Activated CD8-positive, alpha-beta memory T cell treated with anti-CD3 and anti-CD28 coated beads, Interleukin-2, amount 10 ng/mL, durations not matched to agents 7 days and 5 days (primary cell): ENCODE measurements at places on chromosomes 11 and 22. TPM values are rescaled to one million over a fixed set of nuclear protein-coding genes. Genes with fewer than 3 reads are reported as not detected.
A peak's percentile ranks its signal among the peaks of the same experiment; 100 is the strongest.

The CALCB gene
- 0.91 TPM for total RNA-seq

The GAB4 gene
- total RNA-seq, result not detected

The TPCN2 gene
- 20.6 TPM for total RNA-seq

The OR52I2 gene
- total RNA-seq, result not detected

- no peaks in the 10 kb centered on the region for H3K36me3 ChIP-seq
- H3K27me3 ChIP-seq, result no peaks in the 10 kb centered on the region
- no peak for DNase-seq
- H3K4me3 ChIP-seq, result no peak overlapping the region
- no peak overlapping the region for H3K27ac ChIP-seq
- H3K4me1 ChIP-seq, result peaks cover 52% of the 10 kb centered on the region
Measured at GRCh38 chr22:23215294-23216241, 35.3 kb downstream of the BCR start.

The TEAD1 gene
- 0.26 TPM for total RNA-seq

The NLRP6 gene
- 6.9 TPM for total RNA-seq

The KRTAP5-1 gene
- total RNA-seq, result not detected

The GUCY1A2 gene
- not detected for total RNA-seq

GRCh38 chr22:17638182-17638431, 450 bp upstream of the BCL2L13 start:
- peaks cover 11% of the 10 kb centered on the region for H3K36me3 ChIP-seq
- H3K27me3 ChIP-seq, result no peaks in the 10 kb centered on the region
- peak overlapping the region; percentile 91 for H3K4me3 ChIP-seq
- H3K4me1 ChIP-seq, result peaks cover 27% of the 10 kb centered on the region
- DNase-seq, result no peak

- no peak overlapping the region for H3K27ac ChIP-seq
- DNase-seq, result no peak
- no peaks in the 10 kb centered on the region for H3K4me1 ChIP-seq
- no peaks in the 10 kb centered on the region for H3K36me3 ChIP-seq
Measured at GRCh38 chr11:12914400-12914912, 94.7 kb upstream of the RASSF10 start.

GRCh38 chr11:62394825-62395538, 23.9 kb upstream of the SCGB1A1 start:
- peak; percentile 71 for DNase-seq
- no peaks in the 10 kb centered on the region for H3K36me3 ChIP-seq
- H3K4me3 ChIP-seq, result no peak overlapping the region
- H3K27ac ChIP-seq, result no peak overlapping the region
- H3K27me3 ChIP-seq, result peaks cover 13% of the 10 kb centered on the region
- H3K4me1 ChIP-seq, result peaks cover 6% of the 10 kb centered on the region

DNA sequence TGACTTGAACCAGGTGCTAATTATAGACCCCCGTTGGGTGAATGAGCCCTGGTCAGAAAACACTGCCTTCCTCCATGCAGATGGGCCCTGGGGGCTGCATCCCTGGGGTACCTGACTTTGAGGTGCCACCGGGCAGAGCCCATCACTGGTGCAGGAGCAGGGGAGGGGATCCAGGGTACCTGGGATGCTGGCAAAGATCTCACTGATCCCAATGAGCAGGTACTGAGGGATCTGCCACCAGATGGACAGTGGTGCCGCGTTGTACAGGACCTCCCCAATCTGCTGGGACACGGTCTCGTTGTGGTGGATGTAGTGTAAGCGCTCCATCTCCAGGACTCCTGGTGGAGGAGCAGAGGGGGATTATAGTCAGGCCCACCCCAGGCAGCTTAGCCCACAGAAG, 12.7 kb downstream of the SLC15A3 start:
- no peak for DNase-seq
- H3K27me3 ChIP-seq, result peaks cover 2% of the 10 kb centered on the region
- H3K4me1 ChIP-seq, result peaks cover 2% of the 10 kb centered on the region
- H3K4me3 ChIP-seq, result no peak overlapping the region
- no peak overlapping the region for H3K27ac ChIP-seq
- H3K36me3 ChIP-seq, result no peaks in the 10 kb centered on the region

GRCh38 chr11:10770626-10771254, 19.7 kb downstream of the CTR9 start:
- H3K4me1 ChIP-seq, result peaks cover 2% of the 10 kb centered on the region
- H3K4me3 ChIP-seq, result no peak overlapping the region
- no peaks in the 10 kb centered on the region for H3K27me3 ChIP-seq
- no peak overlapping the region for H3K27ac ChIP-seq

DNA sequence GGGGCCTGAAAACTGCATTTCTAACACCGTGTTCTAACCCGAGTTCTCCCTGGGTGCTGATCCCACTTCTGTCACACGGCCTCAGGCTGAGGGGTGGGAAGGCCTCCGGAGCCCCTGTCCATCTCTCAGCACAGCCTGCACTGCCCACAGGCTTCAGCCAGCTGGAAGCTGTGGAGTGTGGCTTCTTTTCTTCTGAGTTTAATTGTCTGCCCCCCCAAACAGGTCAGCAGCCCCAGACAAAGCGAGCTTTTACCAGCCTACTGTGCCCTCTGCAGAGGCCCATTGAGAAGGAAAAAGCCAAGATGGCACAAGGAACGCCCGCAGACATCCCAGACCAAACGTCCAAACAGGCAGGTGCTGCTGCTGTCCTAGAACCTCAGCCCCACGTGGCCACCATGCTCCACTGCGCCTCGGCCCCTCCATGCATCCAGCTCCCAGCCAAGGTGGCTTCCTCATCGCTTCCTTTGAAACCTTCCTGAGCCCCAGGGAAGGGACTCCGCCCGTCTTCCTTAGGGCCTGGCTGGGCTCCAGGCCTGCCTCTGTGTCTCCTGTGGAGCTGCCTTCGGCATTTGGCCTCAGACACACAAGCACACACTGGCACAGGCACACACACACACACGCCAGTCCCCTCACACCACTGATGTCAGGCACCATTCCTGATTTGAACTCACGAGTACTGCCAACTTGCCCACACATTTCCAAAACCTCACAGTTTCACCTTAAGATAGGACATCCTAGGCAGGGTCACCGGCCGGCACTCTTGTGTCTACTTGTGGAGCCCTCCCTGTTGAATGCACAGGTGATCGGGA, 1.7 kb downstream of the MOB2 start:
- no peak overlapping the region for H3K4me3 ChIP-seq
- H3K27ac ChIP-seq, result no peak overlapping the region
- H3K4me1 ChIP-seq, result peaks cover 5% of the 10 kb centered on the region
- H3K27me3 ChIP-seq, result no peaks in the 10 kb centered on the region

GRCh38 chr11:124238512-124238911, 2.4 kb upstream of the OR8G1 start:
- no peaks in the 10 kb centered on the region for H3K27me3 ChIP-seq
- H3K4me3 ChIP-seq, result no peak overlapping the region
- H3K27ac ChIP-seq, result no peak overlapping the region
- no peaks in the 10 kb centered on the region for H3K36me3 ChIP-seq

The LGR4 gene
- 0.42 TPM for total RNA-seq

GRCh38 chr22:46922037-46922436, 159.6 kb downstream of the TBC1D22A start:
- peaks cover 7% of the 10 kb centered on the region for H3K4me1 ChIP-seq
- no peak overlapping the region for H3K4me3 ChIP-seq
- H3K36me3 ChIP-seq, result peaks cover 23% of the 10 kb centered on the region
- H3K27me3 ChIP-seq, result no peaks in the 10 kb centered on the region
- H3K27ac ChIP-seq, result no peak overlapping the region

The VSIG10L2 gene
- not detected for total RNA-seq

DNA sequence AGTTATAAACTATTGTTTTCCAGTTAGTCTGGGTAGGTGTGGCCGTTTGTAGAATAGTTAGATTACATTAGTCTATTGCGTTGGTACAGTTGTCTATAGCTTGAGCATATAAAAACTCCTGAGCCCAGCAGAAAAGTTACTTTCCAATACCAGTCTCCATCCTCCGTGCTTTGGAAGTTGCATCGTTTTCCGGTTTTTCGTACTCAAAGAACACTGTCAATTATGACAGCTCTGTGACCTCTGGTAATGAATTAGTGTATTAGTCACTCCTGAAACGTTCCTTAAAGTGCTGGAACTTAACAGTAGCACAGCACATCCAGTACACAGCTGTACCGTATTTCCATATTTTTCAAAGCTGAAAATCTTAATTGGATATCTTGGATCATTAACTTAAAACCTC, 808 bp upstream of the MSANTD2 start:
- peak overlapping the region; percentile 79 for H3K4me3 ChIP-seq
- peaks cover 2% of the 10 kb centered on the region for H3K27me3 ChIP-seq
- H3K36me3 ChIP-seq, result no peaks in the 10 kb centered on the region
- peak overlapping the region; percentile 81 for H3K27ac ChIP-seq

- no peak for DNase-seq
- no peak overlapping the region for H3K4me3 ChIP-seq
- H3K36me3 ChIP-seq, result peaks cover 19% of the 10 kb centered on the region
- H3K27ac ChIP-seq, result no peak overlapping the region
Measured at GRCh38 chr11:77353131-77353530, 51.6 kb upstream of the GDPD4 start.

- H3K27me3 ChIP-seq, result peaks cover 42% of the 10 kb centered on the region
- no peak for DNase-seq
- H3K36me3 ChIP-seq, result no peaks in the 10 kb centered on the region
Measured at GRCh38 chr11:64035576-64035975, at the start of gene FLRT1. Gene FLRT1, plus strand, starts transcription at chr11:64035931. Its CDS starts 80,337 bp downstream, at chr11:64116268.

DNA sequence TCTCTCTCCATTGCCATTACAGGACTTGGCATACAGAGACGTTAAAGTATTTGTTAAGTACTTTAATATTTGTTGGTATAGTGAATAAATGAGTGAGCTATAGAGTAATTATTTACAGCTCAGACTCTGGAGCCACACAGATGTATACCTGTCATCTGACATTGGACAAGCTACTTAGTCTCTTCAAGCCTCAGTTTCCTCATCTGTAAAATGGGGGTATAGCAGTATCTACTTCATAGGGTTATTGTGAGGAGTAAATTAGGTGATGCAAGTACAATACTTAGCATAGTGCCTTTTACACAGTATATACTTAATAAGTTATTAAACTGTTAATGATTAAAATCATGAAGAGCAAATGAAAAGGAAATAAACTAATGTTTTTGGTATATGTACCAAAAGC, 203.2 kb downstream of the NAV2 start:
- H3K36me3 ChIP-seq, result no peaks in the 10 kb centered on the region
- H3K27ac ChIP-seq, result no peak overlapping the region
- H3K4me3 ChIP-seq, result no peak overlapping the region
- H3K27me3 ChIP-seq, result peaks cover 19% of the 10 kb centered on the region

DNA sequence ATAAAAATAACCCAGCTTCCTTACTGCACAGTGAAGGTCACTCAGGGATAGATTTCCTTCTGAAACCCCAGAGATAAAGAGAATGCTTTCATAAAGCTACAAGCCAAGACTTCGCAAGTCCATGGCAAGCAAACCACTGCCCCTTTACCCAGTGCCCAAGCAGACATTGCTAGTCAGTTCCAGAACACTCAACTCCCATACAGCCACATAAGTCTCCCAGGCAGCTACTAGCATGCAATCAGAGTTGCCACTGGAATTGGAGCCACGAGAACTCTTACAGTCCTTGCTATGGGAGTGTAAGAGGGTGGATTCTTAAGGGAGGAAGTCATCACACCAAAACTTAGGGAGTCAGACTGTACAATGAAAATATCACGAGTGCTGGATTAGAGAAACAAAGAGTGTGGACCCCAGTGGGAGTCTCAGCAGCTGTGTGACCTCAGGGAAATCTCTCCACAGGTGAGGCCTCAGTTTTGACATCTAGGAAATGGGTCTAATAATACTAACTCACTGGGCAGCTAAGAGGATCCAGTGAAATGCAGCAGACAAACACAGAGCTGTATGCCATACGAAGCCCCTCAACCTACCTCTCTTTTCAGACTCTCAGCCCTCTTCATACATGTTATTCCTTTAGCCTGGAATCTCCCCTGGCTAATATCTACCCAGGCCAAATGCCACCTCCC, 526.6 kb downstream of the MN1 start:
- no peak overlapping the region for H3K27ac ChIP-seq
- H3K36me3 ChIP-seq, result no peaks in the 10 kb centered on the region
- H3K27me3 ChIP-seq, result no peaks in the 10 kb centered on the region
- no peak for DNase-seq
- H3K4me1 ChIP-seq, result no peaks in the 10 kb centered on the region

The PKNOX2 gene
- total RNA-seq, result not detected

GRCh38 chr11:17208257-17208999, 642 bp upstream of the PIK3C2A start:
- peaks cover 5% of the 10 kb centered on the region for H3K36me3 ChIP-seq
- H3K27ac ChIP-seq, result peak overlapping the region; percentile 96
- peak overlapping the region; percentile 97 for H3K4me3 ChIP-seq
- H3K27me3 ChIP-seq, result no peaks in the 10 kb centered on the region

The PITPNM1 gene
- total RNA-seq, result 133 TPM

DNA sequence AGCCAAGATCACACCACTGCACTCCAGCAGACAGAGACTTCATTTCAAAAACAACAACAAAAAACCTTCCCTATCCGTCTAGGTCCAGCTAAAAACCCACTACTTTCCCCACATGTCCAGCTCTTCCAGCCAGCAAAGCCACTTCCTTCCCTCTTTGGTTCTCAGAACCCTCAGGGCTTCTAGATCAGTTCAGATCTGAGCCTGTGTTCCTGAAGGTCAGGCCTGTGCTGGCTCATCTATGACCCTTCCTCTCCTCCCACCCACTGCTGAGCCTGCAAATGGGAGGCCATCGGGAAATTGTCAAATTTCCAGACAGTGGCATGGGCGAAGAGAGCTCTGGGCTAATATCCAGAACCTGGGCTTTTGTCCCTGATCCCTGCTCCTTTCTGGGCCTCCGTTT, 37.8 kb downstream of the SLCO2B1 start:
- peaks cover 31% of the 10 kb centered on the region for H3K27me3 ChIP-seq
- no peak overlapping the region for H3K27ac ChIP-seq
- no peak overlapping the region for H3K4me3 ChIP-seq
- H3K4me1 ChIP-seq, result peaks cover 3% of the 10 kb centered on the region
- DNase-seq, result no peak
- H3K36me3 ChIP-seq, result no peaks in the 10 kb centered on the region

DNA sequence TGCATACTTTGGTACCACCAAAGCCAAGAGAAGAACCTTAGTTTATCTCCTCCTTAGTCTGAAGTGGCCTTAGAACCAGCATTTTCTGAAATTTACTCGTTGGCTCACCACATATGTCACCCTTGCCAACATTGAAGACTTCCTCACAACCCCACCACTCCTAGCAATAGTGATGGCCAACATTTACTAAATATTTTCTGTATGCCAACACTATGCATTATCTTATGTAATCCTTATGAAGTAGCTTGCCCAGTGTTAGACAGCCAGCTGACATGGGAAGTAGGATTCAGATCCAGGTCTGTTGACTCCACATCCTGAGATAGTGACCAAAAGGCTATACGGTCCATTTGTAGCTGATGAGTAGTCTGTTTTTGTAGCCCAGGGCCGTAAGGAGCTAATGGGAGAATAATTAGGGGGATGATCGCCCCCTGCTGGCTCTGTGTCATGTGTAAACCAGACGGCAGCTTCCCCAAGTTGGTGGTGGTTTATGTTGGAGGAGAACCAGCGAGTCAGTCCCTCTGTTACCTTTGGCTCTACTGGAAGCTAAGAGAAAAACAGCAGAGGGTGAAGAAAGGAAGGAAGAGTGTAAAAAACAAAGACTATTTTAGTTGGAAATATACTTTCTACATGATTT, 120.5 kb upstream of the RASSF10 start:
- H3K36me3 ChIP-seq, result no peaks in the 10 kb centered on the region
- no peak overlapping the region for H3K27ac ChIP-seq
- DNase-seq, result peak; percentile 75
- H3K4me3 ChIP-seq, result no peak overlapping the region
- H3K27me3 ChIP-seq, result peaks cover 16% of the 10 kb centered on the region

The GAL gene
- total RNA-seq, result not detected

GRCh38 chr22:36772451-36772850, 3.5 kb downstream of the IFT27 start:
- no peak overlapping the region for H3K4me3 ChIP-seq
- peaks cover 21% of the 10 kb centered on the region for H3K4me1 ChIP-seq
- no peak overlapping the region for H3K27ac ChIP-seq
- no peak for DNase-seq
